ENCODE measurements at places on chromosomes 4 and X.

DNA sequence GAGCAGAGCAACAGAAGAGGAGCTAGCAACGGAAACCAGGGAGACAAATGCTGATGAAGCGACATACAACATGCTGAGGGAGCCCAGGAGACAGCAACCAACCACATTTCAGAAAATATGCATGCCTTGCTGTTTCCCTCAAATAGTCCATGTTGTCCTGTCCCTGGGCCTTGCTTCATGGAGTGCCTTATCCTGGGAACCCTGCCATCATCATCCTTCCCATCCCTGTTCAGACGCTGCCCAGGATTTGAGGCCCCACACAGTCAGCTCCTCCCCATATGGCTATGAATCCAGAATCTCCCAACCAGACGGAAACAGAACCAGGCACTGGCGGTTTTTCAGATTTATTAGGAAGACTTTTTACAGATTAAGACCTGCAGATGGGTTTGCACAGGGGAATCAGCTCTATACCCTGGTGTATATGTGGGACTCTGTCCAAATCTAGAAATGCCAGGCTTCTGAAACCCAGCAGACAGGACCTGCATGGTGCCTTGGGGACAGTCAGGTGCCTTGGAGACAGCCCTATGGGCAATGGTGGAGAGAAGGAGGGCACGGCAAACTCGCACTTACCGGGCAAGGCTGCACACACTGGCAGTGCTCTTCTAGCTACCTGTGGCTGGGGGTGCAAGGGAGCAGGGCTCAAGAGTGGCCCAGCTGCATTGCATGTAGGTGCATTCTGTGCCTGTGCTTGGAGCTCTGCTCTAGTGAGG, 199.7 kb upstream of the MAMLD1 start:
- no peak for DNase-seq

GRCh38 chrX:2406891-2407518, 93.8 kb downstream of the DHRSX start:
- no peak for DNase-seq

DNA sequence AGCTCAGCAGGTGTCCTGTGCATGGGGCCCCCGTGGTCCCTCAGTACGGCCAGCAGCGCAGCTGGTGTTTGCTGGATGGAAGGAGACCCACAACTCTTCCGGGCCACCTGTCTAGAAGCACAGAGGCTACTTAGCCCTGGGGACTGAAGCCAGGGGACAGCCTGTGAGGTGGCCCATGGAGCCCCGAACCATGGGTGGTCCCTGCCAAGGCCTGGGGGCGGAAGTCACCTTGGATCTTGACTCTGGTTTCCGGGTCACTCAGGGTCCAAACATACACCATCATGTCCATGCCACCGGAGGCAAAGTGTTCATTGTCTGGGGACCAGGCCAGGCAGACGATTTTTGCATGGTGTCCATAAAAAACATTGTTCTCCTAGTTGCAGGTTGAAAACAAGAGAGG, 39.5 kb downstream of the WDR1 start:
- no peak for DNase-seq

DNA sequence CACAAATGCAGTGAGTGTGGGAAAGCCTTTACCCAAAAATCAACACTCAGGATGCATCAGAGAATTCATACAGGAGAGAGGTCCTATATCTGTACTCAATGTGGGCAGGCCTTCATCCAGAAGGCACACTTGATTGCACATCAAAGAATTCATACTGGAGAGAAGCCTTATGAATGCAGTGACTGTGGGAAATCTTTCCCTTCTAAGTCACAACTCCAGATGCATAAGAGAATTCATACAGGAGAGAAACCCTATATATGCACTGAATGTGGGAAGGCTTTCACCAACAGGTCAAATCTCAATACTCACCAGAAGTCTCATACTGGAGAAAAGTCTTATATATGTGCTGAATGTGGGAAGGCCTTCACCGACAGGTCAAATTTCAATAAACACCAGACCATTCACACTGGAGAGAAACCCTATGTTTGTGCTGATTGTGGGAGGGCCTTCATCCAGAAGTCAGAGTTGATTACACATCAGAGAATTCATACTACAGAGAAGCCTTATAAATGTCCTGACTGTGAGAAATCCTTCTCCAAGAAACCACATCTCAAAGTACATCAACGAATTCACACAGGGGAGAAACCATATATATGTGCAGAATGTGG, 79.3 kb downstream of the ZNF81 start:
- no peak for DNase-seq
